Activated CD4-positive, CD25-positive, alpha-beta regulatory T cell treated with anti-CD3 and anti-CD28 coated beads, Interleukin-2, amount 50 U/mL, for 16 hours (primary cell): ENCODE measurements at places on chromosomes 11 and 22.

GRCh38 chr22:30251711-30252110 is 5.2 kb upstream of the LIF start:
- no peak for DNase-seq

GRCh38 chr11:109970516-109971183 is 122.5 kb upstream of the ZC3H12C start:
- DNase-seq, result no peak

DNA sequence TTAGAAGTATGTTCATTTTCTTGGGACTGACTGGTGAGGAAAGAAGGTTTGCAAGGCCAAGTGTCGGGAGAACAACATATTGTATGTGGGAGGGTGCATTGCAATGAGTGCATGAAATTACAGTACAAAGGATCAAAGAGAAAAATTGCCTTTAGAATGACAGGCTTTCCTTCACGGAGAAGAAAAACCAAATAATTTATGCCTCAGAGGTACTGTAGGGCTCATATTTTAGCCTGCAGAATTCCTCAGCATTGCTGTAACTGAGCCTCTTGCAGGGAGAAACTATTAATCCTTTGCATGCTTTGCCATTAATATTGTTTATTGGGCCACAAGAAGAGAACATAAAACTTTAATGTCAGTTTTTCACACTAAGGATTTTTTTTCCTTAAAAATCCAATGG is 60.1 kb downstream of the LRRC4C start:
- no peak for DNase-seq

DNA sequence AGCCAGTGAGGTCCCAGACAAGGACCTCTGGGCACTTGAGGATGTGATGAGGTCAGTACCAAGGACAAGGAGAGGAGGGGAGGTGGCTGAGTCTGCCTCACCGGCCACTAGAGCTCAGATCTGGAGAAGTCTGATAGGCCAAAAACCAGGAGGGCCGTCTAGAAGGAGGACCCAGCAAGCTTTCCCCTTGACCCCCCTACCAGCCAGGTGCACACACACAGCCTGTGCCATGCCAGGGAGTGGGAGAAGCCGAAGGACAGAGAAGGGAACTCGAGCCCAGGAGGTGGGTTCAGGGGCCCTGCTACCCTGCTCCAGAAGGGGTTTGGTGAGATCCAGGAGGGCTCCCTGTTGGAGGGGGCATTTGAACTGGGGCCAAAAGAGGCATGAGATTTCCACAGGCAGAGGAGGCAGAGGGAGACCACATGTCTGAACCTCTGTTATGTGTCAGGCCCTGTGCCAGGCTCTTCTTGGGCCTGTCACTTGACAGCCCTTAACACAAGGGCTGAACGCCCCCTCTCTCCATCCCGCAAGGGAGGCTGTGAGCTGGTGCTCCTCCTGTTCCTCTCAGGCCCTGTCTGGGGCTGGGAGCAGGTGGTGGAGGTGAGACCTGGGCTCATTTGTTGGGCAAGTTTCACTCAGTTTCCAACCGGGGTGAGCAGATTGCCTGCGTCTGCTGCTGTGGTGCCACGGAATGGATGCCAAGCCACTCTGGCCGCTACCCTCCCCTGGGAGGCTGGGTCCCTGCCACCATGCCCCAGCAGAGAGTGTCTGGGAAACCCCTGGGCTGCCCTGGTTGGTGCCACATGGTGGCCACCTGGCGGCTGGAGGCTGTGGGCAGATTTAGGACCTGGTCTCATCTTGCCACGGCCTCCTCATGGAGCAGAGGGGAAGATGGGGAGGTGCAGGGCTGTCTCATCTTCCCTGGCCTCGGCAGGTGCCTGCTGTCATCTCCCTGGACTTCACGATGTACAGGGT is 65.2 kb downstream of the MPPED1 start:
- no peak for DNase-seq

- no peak for DNase-seq
Measured at GRCh38 chr11:24661331-24661730, 164.5 kb downstream of the LUZP2 start.

- no peak for DNase-seq
Measured at GRCh38 chr11:128492903-128493569, 94.3 kb downstream of the ETS1 start.

GRCh38 chr11:12789596-12790215 is 115.5 kb downstream of the TEAD1 start:
- no peak for DNase-seq

DNA sequence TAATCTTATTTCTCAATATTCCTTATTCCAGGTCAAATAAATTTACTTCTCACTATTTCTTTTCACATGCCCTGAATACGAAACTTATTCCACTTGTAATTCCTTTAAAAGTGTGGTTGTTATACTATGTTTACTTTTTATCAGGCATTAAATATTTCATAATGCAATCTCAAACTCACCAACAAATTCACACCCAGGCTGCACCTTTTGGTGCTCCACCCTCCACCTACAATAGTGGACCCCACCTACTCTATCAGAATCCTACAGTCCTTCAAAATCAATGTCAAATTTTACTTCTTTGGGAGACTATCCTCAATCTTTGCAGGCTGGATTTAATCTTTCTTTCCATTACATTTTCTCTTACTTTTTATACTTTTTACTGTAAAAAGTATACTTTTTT is 65.9 kb upstream of the MTMR2 start:
- no peak for DNase-seq

DNA sequence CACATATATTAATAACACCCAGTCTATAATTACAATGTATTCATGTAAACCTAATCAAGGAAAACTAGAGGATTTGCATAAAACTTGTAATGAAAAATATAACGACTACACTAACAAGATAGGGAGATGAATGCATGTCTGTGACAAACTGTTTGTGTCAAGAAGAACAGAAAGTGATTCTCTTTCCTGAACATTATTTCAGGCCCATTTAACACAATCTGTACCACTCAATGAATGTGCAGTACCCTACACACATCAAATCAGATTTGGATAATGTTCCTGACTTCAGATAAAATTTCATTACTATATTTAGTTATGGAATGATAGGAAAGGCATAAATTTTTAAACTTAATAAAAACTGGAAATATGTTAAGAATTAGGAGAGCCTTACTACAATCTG is 93.1 kb downstream of the CADM1 start:
- DNase-seq, result no peak

GRCh38 chr22:39384750-39385480 is 14.7 kb upstream of the TAB1 start:
- DNase-seq, result no peak

DNA sequence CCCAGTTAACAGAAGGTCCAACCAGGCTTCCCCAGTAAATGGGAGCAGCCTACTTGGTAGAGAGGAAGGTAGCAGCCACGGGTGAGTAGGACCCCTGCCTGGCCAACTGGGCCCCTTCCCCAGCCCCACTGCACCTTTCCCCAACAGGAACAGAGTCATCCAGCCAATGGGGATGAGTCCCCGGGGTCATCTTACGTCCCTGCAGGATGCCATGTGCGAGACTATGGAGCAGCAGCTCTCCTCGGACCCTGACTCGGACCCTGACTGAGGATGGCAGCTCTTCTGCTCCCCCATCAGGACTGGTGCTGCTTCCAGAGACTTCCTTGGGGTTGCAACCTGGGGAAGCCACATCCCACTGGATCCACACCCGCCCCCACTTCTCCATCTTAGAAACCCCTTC is 6.6 kb downstream of the RIC8A start:
- DNase-seq, result no peak

DNA sequence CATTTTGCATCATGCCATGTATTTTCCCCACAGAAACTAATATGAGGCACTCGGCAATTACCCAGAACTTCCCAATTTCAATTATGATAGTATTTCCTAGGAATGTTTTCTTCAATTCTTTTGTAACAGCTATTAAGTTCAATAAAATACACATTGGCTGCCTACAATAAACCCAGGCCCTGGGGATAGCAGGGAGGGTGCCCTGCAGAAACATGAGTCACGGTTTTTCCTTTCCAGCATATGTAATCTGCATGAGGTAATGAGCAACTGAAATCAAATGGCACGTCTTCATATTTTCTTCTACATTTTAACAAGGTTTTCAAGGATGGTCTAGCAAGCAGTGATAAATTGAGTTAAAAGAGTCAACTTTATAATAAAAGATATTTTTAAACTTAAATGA is 32.0 kb downstream of the GUCY1A2 start:
- no peak for DNase-seq

DNA sequence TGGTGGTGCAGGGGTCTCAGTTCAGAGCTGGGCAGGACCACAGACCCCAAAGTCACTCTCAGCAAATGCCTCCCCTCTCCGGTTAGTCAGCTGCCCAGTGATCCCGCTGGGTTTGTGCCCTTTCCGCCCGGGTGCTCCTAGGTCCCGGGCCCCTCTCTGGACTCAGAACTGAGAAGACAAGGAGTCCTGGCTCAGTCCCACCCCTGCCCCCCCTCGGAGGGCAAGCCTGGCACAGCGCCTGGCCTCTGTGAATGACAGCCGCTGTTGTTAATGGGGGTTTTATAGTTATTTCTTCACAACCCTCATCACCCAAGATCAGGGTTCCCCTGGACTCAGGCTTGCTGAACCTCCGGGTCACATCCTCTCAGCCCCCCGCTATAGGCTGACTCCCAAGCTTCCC is 47.6 kb downstream of the ELFN2 start:
- DNase-seq, result no peak

GRCh38 chr11:112831969-112832766 is 129.1 kb upstream of the NCAM1 start:
- no peak for DNase-seq

DNA sequence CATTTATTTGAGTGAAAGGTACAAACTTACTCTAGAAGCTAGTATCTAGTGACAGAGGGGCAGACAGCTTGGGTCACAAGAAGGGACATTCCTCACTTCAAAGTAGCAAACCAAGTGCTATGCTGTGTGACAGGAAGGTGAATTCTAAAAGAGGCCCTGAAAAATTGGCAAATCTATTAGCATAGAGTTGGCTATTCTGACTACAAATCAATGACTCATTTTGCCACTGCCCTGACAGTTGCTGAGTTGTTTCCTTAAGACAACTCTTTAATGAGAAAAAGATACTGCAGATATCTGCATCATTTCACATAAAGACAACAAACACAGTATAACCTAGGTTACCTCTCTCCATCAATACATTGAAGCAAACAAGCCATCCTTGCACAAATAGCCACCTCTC is 524.0 kb upstream of the LRRC4C start:
- no peak for DNase-seq

DNA sequence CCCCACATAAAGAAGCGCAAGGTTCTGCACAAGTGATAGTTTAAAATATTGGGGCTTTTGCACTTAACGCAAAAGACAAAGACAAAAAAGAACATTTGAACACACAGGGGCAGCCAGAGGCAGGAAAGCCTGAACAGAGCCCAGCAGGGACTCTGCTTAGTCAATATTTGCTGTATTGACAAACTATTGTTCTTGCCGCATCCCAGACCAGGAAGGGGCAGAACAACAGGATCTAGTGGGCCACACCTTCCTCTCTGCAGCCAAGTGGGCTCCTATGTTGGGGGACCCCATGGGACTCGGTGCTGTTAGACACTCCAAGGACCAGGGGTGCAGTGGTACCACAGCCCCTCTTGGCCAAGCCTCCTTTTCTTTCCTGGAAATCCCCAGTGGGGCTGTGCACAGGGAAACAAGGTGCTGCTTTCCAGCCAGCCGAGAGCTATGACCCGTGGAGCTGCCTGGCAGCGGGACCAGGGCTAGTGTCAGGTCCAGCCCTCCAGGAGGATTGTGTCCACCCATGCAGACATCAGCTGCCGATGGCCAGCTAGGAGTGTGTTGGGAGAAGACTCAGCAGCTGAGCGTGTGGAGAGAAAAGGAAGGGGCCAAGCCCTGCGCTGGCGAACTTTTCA is 43.3 kb upstream of the ANO1 start:
- DNase-seq, result no peak

DNA sequence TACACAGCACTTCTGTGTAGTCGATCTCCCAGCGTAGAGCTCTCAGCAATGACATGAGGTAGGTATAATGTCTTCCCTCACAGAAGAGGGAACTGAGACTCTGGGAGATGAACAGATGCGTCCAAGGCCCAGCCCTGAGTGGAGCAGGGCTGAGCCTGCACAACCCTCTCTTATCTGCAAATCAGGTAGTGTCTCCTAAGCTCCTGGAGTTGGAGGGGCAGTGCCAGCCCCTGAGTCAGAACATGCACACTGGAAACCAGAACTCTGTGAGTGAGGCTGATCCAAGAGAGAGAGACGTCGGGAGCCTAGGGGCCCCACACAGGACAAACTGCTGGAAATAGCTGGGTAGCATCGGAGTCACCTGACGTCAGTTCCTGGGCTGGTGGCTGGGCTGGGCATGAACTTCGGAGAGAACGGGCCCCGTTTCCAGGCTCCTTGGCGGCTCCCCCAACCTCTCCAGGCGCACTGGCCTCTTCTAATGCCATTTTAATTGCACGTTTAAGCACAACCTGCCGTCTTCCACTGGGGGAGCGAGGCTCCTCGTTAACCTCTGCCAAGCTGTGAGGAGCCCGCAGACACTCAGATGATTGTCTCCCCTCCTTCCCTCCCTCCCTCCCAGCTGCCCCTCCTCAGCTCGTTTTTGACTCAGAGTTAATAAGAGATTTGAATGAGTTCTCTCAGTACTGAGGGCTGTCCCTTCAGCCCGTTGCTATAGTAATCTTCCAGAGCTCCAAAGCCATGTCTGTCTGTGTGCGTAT is 191.2 kb upstream of the TBCEL start:
- no peak for DNase-seq

GRCh38 chr11:67436459-67437081 is 912 bp downstream of the PTPRCAP start:
- DNase-seq, result no peak

DNA sequence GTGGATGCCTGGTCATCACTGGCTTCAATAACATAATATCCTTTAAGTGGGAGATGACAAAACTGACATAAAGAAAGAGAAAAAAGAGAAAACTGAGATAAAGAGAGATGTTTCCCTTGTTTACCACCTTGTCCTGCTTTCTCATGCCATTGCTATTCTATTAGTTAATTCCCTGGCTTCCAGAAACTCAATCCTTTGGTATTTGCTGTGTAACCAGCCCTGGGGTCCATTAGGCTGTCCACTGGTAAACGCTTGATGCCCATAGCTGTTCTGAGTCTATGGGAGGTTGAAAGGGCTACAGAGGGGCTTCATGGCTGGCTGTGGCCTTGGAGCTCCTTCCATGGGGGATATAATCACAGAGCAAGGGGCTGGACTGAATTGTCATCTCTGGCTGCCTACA is 243.4 kb upstream of the PLET1 start:
- no peak for DNase-seq
